HAP-1 (cell line): ENCODE measurements at places on chromosomes 3 and 15.
A peak's percentile ranks its signal among the peaks of the same experiment; 100 is the strongest.

GRCh38 chr15:31353931-31354330 is 27.3 kb downstream of the KLF13 start:
- no peak for DNase-seq

DNA sequence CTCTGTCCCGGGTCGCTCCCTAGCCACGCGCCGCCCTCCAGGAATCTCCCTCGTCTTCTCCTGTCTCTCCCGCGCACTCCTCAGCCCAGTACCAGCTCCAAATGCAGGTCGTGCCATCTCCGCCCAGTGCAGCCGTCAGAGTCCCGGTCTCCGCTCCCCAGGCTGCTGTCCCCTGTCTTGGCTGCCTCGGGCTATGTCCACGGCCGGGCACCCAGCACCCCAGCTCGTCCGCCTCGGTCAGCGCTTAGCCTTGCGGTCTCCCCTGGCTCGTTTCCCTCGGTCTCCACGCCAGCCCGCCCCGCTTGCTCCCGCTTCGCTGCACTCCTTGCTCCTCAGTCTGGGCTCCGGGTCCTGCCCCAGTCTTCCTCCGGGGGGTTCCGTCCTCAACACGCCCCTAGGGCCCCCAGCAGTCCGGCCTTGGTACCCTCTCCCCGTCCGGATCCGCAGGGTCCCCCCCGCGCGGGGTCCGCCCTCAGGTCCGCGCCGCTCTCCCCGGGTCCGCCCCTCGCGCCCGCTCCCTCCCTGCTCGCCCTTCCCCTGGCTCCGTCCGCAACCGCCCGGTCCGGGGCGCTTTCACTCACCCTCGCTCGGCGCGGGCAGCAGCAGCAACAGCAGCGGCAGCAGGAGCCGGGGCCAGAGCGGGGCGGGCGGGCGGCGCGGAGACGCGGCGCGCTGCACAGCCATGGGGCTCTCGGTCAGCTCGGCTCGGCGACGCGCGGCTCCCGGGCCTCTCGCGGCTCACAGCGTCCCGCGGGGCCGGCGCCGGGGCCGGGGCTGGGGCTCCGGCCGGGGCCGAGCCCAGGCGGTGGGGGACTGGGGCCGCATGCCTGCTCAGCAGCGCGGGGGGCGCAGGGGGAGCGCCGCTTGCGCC is 462 bp downstream of the IGDCC3 start:
- peak; percentile 77 for DNase-seq

DNA sequence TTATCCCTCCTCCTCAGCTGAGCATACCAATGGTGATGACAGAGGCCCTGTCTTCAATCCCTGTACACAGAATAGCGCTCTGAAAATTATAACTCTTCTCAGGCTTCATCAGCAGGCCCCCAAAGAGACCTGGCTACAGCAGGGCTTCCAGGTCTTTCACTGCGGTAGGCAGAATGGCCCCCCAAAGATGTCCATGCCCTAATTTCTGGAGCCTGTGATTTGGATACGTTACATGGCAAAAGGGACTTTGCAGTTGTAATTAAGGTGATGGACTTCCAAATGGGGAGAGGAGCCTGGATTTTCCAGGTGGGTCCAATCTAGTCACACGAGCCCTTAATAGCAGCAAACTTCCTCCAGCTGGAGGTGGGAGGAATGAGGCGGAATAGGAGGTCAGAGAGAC is 221.8 kb upstream of the CTDSPL start:
- no peak for DNase-seq

- no peak for DNase-seq
Measured at GRCh38 chr15:80106051-80106450, 46.6 kb downstream of the ZFAND6 start.

GRCh38 chr3:77825001-77825827 is 785.3 kb downstream of the ROBO2 start:
- no peak for DNase-seq

GRCh38 chr3:61683549-61684236 is 122.3 kb downstream of the PTPRG start:
- no peak for DNase-seq

- no peak for DNase-seq
Measured at GRCh38 chr3:128923576-128923975, 44.2 kb downstream of the ACAD9 start.

DNA sequence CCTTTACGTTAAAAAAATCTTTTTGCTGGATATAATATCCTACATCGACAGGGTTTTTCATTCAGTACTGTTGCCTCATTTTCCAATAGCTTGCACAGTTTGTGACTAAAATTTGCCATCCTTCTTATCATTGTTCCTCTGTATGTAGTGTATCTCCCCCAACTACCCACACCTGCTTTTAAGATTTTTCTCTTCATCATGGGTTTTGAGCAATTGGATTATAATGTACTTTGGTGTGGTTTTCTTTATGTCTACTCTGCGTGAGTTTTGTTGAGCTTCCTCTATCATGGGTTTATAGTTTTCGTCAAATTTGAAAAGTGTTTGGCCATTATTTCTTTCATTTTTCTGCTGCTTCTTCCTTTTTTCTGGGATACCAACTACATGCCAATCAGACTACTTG is 39.6 kb upstream of the MEF2A start:
- no peak for DNase-seq

GRCh38 chr3:79111375-79112052 is 656.3 kb downstream of the ROBO1 start:
- no peak for DNase-seq

DNA sequence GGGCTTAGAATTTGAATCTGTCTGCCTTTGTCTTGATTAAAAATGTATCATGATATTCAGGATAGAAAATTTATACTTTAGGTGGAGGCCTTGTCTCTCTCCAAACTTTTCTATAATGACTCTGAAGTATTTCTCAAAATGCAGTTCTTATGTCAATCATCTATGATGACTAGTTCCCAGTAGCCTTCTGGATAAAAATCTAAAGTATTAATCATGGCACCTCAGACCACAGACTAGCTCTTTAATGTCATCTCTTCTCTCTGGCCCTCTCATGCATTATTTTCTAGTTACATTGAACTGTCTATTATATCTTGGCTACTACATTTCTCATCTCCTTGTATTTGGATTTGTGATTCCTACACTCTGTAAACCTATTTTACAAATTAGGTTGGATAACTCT is 96.9 kb downstream of the ZPLD1 start:
- no peak for DNase-seq

DNA sequence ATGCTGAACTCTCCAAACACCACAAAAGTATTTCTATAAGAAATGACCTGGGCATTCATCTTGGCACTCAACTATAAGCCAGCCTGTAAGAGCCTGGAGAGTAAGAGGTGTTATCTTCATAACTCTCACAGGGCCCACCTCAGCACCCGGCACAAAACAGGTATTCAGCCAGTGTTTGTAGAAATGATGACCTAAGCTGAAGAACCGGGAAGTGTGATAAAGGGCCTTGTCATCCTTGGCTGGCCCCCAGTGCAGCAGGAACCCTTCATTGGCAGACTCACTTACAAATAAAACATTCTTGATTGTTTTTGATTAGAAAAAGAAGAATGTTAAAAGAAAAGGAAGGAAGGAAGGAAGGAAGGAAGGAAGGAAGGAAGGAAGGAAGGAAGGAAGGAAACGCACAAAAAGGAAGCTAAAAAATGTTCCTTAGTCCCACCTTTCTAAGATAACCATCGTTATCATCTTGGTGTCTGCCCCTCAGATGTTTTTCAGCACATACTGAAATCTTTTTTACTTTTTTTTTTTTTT is 52.1 kb downstream of the DAPK2 start:
- no peak for DNase-seq

DNA sequence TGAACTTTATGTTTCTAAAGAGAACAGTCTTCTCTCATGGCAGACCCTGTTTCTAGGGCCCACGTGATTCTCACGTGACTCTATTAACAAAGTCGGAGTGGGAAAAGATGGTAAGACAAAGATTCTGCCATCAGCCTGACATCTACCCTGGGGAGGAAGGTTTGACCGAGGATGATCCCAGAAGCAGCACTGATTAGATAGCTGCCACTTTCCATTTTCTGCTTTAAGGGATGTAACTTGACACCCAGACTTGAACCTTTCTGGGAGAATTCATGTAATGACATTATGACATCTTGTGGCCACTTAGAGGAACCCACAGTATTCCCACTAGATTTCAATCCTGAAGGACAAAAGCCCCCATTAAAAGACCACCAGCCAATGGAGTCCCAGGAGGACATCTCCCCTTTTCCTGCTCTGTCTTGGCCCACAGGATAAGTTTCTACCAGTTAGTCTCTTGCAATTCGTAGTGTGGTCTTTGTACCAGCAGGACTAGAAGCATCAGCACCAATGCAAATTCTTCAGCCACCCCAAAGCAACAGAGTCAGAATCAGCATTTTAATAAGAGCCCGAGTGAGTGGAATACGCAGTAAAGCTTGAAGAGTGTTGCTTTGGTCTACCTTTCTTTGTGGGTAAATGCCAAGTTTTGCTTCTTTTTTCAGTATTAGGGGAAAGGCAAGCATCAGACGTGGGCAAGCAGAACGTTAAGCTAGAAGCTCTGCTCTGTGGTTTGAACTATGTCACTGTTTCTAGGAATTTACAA is 480.5 kb upstream of the PROK2 start:
- peak; percentile 9 for DNase-seq

GRCh38 chr3:125318167-125318865 is 56.8 kb downstream of the ZNF148 start:
- no peak for DNase-seq

GRCh38 chr3:194744826-194745225 is 59.1 kb downstream of the FAM43A start:
- DNase-seq: no peak

DNA sequence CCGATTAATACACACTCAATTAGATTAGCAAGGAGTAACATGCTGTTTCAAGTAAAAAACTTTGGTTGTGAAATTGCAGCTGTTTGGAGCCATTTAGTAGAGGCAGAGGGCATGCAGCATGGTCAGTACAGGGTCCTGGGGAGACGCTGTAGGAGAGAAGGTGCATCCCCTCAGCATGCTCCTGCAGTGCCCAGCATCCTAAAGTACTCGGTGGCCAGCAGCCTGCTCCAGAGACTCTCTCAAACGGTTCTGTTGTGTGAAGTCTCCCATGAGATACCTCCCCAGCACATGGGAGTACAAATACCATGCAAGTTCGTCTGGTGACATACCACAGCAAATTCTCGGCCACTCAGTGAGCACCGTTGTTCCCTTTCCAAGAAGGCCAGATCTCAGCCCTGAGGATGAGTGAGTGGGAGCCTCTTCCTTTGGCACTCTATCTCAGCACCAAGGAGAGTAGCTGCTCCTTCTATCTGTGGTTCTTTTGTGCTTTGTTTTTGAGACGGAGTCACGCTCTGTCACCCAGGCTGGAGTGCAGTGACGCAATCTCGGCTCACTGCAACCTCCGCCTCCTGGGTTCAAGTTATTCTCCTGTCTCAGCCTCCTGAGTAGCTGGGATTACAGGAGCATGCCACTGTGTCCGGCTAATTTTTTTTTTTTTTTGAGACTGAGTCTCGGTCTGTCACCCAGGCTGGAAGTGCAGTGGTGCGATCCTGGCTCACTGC is 72.7 kb downstream of the TJP1 start:
- DNase-seq: no peak

DNA sequence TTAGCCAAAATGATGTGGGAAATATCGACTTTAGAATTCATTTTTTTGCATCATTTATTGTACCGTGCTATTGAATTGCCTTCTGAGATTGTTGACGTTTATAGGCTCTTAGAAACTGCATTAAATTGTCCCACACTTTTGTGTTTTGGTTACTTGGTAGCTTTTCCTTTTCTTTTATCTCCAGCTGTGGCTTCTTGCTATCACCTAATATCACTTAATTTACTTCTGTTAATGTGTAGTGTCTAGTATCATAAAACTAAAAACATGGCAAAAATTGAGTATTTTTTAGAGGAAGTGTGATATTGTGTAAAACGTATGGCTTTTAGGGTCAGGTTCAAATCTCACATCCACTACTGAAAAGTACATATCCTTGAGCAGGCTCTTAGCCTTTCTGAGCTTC is 11.2 kb downstream of the TMOD3 start:
- DNase-seq: no peak

DNA sequence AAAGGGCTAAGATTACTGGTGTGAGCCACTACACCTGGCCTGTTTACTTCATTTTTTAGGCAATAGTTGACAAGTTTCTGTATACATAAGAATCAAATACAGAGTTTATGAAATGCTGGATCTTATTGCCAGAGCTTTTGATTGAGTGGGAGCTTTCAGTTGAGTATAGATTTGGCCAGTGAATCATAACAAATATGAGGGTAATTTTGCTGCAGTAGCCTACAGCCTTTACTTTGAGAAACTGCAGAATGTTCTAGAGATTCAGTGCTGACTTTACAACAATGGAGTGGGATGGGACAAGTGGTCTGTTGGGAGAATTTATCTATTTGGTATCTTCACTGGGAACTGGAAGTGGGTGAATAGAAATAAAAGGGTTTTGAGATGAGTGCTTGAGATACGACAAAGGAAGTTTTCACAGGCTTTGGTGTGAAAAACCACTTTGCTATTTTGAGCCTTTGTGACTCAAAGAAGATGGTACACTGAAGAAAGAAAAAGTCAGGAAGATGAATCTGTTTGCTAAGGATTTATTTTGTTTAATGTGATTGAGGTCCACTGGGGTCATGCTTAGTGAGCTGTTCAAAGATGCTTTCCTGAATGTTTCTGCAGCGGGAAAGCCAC is 227.8 kb downstream of the UBE2E2 start:
- DNase-seq: no peak

GRCh38 chr3:23919628-23920027 is 2.7 kb downstream of the RPL15 start:
- no peak for DNase-seq

GRCh38 chr3:57654267-57654666 is 38.6 kb downstream of the DENND6A start:
- DNase-seq: no peak

DNA sequence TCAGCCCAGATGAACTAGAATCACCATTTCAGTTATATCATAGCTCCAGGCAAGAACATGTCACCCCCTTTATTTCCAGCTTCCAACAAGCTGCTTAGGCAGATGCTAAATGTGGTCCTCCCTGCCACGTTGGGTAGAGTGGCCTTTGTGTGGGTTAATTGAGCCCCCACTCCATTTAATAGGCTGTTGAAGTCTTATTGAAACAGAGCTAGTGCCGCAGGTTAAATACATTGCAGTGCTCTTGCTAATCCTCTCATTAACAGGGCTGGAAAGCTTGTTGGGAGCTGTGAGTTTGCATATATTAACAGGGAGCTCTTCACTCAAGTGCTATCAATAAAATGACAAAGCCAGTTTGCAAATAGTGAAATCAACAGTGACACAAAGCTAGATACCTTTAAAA is 248.4 kb upstream of the CMC1 start:
- no peak for DNase-seq

- DNase-seq: no peak
Measured at GRCh38 chr3:106329521-106329920, 460.7 kb upstream of the CBLB start.

GRCh38 chr15:85551221-85551832 is 170.9 kb downstream of the AKAP13 start:
- DNase-seq: no peak

GRCh38 chr3:36155515-36155914 is 224.8 kb upstream of the STAC start:
- no peak for DNase-seq
